Thoracic aorta (tissue), 2 donors: ENCODE measurements at places on chromosomes 6 and 20.
A peak's percentile ranks its signal among the peaks of the same experiment; 100 is the strongest.

GRCh38 chr20:38117205-38117604 lies 47.9 kb downstream of the TGM2 start:
- DNase-seq = no peak

DNA sequence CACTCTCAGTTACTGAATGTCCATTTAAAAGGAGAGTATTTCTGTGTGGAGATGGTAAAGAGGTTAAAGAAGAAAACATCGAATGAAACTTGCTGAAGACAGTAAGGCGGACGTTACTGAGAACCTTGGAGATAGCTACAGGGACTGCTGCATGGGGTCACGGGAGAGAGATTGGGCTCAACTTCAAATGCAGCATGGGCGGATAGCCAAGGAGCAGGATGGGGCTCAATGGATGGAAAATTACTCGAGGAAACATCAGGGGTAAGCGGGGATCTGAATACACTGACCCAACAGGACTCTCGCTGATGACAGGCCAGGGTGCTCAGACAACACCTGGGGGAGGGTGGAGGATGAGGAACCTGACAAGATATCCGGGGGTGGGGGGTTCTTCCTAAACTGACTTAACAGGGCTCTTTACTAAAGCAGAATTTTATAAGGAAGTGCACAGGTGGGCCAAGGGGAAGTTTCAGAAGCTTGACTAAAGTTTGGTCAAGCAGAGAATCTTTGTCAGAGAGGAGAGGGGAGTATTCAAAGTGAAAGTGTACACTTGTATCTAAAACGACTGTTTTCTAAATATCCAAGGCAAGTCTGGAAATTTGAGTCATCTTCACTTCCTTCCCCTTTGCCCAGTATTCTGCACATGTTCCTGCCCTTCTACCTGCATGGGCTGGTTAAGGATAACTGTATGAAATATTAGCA lies 22.8 kb downstream of the ECT2L start:
- DNase-seq = no peak

- no peak for DNase-seq
These were observed 13.1 kb downstream of the NEDD9 start for GRCh38 chr6:11219400-11219834.

GRCh38 chr6:161922631-161923119 lies 648.8 kb upstream of the AGPAT4 start:
- no peak for DNase-seq

DNA sequence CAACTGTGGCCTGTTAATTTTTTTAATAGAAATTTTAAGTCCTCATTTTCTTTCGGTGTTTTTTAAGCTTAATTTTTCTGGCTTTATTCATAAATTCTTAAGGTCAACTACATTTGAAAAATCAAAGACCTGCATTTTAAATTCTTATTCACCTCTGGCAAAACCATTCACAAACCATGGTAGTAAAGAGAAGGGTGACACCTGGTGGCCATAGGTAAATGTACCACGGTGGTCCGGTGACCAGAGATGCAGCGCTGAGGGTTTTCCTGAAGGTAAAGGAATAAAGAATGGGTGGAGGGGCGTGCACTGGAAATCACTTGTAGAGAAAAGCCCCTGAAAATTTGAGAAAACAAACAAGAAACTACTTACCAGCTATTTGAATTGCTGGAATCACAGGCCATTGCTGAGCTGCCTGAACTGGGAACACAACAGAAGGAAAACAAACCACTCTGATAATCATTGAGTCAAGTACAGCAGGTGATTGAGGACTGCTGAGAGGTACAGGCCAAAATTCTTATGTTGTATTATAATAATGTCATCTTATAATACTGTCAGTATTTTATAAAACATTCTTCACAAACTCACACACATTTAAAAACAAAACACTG lies 10.1 kb downstream of the HFE start:
- DNase-seq = peak; percentile 20

GRCh38 chr20:58511364-58511763 lies 3.8 kb downstream of the APCDD1L start:
- DNase-seq = no peak

- no peak for DNase-seq
These were observed 3.6 kb downstream of the BEND6 start for GRCh38 chr6:56958481-56958880.

GRCh38 chr6:100268326-100268725 lies 196.4 kb downstream of the SIM1 start:
- no peak for DNase-seq

GRCh38 chr20:43124241-43124640 lies 65.5 kb downstream of the PTPRT start:
- DNase-seq = no peak

DNA sequence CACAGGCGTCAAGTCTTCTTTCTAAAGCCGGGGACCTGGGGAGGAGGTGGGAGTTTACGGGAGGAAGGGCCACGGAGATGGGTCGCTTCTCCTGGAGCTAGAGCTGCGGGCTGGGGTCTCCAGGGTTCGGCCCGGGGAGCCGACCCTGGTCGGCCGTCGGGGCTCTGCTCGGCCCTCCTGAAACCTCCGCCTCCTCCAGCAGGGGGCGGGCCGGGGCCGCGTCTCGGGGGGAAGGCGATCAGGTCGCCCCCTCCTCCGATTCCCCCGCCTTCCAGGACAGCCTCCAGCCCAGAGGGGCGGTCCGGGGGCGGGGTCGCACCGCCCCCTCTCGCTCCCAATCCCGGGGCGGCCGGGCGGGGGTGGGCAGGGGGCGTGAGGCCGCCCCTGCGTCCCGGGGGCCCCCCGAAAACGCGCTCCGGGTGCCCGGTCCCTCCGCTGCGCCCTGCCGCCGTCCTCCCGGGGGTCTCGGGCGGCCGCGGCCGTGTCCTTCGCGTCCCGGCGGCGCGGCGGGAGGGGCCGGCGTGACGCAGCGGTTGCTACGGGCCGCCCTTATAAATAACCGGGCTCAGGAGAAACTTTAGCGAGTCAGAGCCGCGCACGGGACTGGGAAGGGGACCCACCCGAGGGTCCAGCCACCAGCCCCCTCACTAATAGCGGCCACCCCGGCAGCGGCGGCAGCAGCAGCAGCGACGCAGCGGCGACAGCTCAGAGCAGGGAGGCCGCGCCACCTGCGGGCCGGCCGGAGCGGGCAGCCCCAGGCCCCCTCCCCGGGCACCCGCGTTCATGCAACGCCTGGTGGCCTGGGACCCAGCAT lies at the start of gene CEBPB:
CEBPB (plus strand) TSS at position 580 of the 814 bp plus-strand sequence; CDS start at position 784, 204 bp downstream.
- peak; percentile 55 for DNase-seq

- no peak for DNase-seq
These were observed 357.2 kb downstream of the PLCB1 start for GRCh38 chr20:8489094-8489883.

GRCh38 chr20:15857173-15857784 lies 716.0 kb downstream of the KIF16B start:
- DNase-seq = no peak

DNA sequence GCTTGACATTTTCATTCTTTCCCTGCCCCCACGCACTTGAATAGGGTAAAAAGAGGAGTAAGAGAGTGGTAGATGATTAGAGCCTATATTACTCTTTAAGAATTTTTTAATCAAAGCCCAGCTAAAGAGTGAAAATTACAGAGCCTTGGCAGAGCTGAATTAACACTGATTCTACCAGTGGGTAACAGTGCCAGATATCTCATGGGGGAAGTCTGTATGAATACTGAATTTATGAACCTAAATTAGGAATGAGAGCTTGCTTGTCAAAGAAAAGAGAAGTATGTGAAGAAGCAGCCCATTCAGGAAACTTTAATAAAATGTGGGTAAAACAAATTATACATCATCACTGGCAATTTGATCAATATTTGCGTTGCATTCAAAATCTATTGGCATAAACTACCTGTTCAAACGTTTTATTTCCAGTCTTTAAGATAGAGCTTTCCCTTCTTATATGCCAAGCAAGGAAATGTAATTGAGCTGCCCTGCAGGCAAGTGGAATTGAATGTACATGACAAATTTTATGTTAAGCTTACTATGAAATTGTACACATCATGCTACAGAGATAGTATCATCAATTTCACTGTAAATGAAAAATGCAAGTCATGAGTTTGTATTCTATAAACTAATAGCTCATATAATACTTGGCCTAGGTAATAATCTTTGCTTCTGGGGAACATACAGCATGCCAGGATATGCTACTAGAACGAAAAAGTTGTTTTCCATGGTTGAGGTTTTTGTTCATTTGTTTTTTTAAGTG lies 14.5 kb downstream of the SOBP start:
- no peak for DNase-seq

DNA sequence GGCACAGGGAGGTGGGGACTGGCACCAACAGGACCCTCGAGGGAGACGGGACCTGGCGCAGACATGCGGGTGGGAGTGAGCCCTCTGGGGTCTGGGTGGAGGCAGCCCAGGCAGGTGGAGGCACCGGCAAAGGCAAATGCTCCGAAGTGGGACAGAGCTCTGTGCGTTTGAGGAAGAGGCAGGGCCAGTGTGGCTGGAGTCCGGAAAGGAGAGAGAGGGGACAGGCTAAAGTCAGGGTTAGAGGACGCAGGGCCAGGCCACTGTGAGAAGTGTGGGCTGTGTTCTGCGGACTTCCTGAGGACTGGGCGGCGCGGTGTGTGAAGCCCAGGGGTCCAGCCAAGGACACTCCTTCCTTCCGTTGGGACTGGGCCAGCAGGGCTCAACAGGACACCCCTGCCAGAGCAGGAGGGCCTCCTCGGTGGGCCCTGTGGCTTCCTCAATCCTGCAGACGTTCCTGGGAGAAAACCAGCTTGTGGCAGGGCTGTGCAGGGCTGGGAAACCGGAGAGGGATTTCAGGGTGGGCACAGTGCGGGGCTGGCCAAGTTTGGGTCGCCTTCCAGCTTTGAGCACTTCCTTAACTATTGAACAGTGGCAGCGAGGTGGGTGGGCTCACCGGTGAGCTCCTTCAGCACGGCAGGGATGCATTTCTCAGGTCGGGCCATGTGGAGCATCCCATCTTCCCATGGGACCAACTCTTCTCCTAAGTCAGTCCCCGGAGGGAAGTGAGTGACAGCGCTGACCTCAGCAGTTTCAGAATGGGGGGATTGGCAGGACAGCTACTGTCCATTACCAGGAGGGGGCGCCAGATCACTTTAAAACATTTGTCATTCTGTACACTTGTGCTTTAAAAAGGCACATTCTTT lies 22.5 kb downstream of the MOCS3 start:
- no peak for DNase-seq

DNA sequence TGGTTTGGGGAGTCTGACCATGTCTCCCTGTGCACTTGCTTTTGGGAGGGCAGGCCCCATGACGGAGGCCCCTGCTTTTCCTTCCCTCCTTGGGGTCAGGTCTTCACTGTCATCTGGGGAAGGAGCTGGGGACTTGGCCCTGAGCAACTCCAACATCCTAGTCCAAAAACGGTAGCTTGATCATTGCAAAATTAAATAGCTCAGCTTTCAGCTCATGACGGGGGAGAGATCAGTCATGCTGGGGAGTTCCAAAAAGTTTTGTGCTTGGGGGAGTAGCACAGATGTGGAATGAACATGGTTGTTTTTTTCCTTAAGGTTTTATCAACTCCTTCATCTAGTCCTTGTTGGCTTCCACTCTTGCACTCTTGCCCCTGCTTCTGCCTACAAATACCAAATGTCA lies 60.8 kb downstream of the MOCS1 start:
- no peak for DNase-seq

DNA sequence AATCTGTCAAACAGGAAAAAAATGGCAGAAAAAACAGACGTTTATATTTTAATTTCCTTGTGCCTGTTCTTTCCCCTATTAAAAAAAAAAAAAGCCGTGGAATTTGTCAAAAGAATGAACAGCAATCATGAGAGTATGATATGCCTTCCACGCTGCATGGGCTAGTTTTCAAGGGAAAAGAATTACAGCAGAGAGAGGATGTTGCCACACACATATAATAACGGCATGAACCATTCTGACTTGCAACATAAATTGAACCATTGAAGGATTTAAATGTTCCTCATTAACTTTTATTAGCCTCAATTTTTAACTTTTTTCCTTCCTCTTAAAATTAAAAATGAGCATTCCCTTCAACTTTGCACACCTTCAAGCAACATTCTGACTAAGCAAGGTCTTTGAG lies 301.8 kb downstream of the FOXC1 start:
- DNase-seq = no peak

DNA sequence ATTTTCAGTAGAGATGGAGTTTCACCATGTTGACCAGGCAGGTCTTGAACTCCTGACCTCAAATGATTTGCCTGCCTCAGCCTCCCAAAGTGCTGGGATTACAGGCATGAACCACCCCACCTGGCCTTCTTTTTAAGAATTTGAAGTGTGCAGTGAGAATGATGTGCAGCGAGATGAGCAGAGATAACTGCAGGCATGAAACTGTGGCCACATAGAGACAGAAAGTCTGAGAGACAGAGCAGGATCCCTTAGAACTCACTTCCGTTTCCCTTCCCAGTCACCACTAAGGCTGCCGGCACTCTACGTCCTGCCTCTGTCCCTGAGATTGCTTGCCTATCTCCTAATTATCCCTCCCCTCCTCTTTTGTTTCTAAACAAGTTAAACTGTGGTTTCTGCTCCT lies 27.2 kb downstream of the IL22RA2 start:
- no peak for DNase-seq

GRCh38 chr20:13149371-13150105 lies 71.5 kb upstream of the ISM1 start:
- DNase-seq = no peak
